AG10803 (cell line): ENCODE measurements at places on chromosomes 6 and 20.

- DNase-seq = peak; percentile 6
Measured at GRCh38 chr20:20407891-20408805, 40.2 kb downstream of the INSM1 start.

- no peak for DNase-seq
Measured at GRCh38 chr6:149079456-149079855, 238.1 kb upstream of the TAB2 start.

DNA sequence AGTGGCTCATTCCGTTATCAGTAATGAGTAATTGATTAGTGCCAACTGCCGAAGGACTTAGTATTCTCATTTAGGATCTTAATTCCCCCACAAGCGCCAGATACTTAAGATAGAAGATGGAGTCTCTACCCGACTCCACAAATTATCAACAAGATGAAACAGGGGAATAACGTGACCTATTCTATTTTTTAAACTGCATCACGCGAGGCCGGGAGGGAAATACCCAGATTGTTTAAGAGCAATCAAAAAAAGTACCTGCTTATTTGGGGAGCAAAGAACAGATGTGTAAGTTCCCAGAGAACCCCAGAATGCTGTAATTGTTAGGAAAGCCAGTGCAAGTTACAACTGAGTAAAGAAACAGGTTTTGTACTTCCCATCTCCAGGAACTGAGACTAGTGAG, 1.1 kb upstream of the MAP3K5 start:
- no peak for DNase-seq

GRCh38 chr6:27644528-27644927, 171.6 kb upstream of the ZNF184 start:
- no peak for DNase-seq

- no peak for DNase-seq
Measured at GRCh38 chr20:44350567-44350966, 4.9 kb upstream of the HNF4A start.
